Stimulated activated CD8-positive, alpha-beta memory T cell treated with anti-CD3 and anti-CD28 coated beads, Interleukin-2, amount 100 ng/mL, for 48 hours (primary cell): ENCODE measurements at places on chromosomes 5 and 9.

GRCh38 chr5:96881511-96882115 is 5.3 kb downstream of the ERAP2 start:
- no peak for DNase-seq

DNA sequence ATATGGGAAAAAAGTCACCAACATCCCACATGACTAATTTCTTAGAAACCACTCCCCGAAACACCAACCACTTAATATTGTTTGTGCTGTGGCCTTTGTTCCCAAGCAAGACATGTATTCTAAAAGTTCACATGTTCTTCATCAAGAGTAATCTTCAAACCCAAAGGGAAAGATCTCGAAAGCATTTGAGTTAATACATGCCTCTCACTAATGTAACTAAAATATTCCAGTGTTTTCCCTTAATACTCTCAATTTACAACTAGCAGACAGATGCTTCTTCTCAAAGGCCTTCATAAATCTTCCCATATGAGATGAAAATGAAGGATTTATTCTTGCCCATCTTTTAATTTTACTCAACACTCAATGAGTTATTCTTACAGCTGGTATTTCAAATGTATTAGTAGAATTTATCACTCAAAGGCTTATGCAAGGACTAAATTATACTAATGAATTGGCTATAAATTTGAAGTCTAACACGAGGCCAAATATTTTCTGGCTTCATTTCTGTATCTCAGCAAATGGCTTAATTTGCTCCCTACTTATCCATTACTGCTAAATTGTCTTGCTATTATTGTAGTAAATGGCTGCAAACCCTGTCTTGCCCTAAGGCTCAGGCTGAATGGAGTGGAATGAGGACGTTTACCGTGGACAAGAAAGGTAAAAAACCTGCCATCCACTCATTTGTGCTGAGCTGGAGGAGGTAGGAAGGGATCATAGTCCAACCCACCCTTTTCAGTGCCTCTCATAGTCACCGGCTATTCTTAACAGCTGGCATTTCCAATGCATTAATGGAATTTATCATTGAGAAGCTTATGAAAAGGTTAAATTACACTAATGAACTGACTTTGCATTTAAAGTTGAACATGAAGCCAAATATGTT is 474.4 kb downstream of the RASEF start:
- DNase-seq: no peak

DNA sequence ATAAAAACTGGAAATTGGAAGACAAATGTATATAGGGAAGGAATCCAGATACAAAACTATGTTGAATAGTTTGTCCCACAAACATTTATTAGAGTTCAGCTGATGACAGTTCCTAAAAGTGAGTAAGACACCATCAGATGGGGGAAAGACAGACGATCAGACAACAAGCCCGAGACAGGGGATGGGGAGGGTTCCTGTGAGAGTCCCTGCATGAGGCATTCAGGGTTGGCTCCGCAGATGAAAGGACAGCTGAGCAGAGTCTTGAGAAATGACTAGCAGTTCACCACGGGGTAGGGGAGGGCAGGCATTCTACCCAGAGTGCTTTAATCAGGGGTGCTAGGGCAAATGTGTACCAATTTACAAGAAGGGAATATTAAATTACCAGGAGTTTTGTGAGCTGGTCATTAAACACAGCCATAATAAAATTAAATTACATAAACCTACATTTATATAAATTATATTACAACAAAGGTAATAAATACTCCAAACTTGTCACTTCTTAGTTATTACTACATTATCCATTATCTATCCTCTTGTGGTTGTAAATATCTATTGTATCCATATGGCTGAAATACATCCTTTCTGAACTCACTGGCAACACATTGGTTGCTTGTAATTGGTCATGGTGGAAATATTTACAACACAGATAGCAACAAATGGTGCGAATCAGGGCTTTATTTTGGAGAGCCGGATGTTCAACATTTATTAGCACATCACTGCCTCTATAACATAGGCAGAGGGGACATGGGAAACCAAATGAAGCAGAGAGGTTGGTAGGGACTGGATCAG is 27.8 kb downstream of the TNFSF15 start:
- peak; percentile 12 for DNase-seq

DNA sequence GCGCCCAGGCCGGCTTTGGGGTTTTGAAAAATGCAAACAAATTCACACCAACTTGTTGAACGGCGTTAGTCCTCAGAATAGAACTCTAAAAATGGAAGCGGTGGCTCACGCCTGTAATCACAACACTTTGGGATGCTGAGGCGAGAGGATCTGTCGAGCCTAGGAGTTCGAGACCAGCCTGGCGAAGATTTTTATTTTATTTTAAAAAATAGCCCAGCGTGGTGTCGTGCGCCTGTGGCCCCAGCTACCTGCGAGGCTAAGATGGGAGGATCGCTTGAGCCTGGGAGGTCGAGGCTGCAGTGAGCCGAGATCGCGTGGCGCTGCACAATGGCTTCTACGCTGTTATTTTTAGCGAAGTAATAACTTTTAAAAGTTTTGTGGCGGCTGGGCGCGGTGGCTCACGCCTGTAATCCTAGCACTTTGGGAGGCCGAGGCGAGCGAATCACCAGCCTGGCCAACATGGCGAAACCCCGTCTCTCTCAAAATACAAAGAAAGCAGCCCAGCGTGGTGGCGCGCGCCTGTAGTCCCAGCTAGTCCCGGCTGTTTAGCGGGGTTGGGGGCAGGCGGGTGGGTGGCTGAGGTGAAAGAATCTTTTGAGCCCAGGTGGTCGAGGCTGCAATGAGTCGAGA is 694 bp upstream of the PLIN2 start:
- no peak for DNase-seq
